Right cardiac atrium (tissue), 5 donors: ENCODE measurements at places on chromosomes 12 and 14. TPM values are rescaled to one million over a fixed set of nuclear protein-coding genes. Genes with fewer than 3 reads are reported as not detected.

DNA sequence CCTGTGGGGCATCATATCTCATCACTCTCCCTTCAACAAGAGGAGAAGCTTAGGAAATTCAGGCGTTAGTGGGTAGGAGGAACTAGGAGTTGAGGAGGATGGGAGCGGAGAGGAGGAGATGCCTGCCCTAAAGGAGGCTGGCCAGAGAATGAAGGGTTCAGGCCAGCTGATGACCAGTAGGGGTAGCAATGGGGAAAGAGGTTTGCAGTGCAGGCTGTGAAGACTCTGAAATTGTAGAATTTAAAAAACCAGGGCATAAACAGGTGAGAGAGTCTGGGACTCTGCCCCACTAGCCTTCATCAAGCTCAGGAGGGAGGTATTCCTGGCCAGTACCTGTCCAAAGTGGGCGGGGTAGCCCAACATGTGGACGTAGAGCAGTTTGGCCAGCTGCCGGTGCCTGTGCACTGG, 809 bp downstream of the AP1G2 start:
- no peak for DNase-seq

DNA sequence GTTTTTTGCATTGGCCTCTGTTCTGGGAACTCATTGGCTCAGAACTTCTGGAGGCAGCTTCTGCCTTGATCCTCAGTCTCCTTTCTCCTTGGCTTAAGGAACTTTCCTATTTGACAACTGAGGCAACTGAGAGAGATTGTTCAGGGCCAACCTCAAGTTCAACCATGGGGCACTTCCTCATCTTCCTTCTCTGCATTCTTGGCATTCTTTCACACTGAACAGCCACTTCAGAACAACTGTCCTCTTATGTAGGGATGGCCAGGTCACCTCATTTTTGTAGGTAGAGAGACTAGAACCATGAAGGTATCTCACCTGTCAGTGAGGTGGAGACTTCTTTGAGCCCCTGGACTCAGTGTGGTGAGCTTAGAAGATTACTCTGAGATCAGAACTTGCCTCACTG, 63.0 kb upstream of the NRXN3 start:
- no peak for DNase-seq

GRCh38 chr12:68975811-68976210, 42.8 kb upstream of the CPM start:
- DNase-seq, result no peak

DNA sequence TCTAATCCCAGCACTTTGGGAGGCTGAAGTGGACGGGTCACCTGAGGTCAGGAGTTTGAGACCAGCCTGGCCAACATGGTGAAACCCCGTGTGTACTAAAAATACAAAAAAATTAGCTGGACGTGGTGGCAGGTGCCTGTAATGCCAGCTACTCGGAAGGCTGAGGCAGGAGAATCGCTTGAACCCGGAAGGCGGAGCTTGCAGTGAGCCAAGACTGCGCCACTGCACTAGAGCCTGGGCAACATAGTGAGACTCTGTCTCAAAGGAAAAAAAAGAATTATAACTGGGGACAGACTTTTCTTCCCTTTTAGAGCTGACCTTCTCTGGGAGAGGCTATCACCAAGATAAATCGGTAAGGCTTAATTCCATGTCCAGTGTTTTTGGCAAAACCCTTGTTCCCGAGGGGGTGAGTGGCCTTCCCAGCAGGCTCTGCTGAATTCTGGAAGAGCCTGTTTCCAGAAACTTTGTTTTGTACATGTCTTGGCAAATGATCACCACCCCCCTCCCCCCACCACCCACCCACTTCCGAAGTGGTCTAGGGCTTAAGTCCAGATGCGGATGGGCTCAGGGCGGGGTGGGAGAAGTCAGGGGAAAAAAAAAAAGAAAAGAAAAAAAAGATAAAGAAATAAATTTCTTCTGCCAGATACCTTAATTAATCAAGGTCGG, 32.3 kb upstream of the DEGS2 start:
- DNase-seq, result no peak

DNA sequence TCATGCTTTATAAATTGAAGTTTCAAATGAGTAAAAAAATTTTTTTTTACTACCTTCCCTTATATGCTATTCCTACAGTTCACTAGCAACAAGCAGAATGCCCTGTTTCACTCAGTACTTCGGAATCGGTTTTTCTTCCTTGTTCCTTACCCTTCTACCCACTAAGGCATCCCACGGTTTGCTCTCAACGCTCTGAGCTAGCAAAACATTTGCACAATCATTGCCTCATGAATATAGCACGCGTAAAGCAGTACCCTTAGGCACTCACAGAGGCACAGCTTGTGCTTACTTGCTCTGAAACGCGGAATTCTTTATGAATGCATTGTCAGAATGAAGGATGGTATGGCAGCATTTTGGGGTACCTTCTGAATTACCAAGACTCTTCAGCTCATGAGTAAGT, 45.0 kb downstream of the PPP1R13B start:
- DNase-seq, result no peak

DNA sequence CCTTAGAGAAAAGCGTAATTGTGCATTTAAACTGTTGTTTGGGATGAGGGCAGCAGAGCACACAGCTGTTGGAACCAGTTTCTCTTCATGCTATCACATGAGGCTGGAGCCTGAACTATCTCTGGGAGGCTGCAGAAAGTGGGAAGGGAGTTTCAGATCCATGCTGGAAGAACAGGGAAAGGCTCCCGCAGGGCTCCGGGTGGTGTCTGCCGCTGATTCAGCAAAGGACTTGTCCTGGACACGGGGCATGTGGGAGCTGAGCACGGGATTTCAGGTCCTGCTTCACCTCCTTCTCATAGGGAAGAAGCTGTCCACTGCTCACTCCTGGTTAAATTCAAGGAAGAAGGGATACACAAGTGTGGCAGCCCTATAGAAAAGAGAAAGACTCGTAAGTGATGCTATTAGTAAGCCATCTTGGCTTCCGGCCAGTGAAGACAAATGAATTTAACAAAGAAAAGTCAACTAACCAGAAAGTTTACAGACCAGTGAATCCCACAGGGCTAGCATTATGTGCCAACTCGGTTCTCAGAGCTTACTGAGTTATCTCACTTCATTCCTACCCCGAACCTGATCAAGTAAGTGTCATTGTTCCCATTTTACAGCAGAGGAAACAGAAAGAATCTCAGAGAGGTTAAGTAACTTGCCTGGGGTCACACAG, 6.7 kb upstream of the FZD10 start:
- no peak for DNase-seq

DNA sequence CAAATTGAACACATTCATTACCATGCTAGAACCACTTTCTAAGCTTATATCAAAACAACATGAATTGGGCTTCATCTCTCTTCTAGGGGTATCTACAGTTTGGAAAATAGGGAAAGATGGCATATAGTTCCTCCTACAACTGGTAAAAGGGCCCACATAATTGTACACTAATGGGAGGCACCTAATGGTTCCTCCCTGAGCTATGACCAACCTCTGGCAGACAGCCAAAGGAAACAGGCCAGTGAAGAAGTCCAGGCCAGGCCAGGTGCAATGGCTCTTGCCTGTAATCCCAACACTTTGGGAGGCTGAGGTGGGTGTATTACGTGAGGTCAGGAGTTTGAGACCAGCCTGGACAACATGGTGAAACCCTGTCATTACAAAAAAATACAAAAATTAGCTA, 23.2 kb upstream of the APOF start:
- no peak for DNase-seq

DNA sequence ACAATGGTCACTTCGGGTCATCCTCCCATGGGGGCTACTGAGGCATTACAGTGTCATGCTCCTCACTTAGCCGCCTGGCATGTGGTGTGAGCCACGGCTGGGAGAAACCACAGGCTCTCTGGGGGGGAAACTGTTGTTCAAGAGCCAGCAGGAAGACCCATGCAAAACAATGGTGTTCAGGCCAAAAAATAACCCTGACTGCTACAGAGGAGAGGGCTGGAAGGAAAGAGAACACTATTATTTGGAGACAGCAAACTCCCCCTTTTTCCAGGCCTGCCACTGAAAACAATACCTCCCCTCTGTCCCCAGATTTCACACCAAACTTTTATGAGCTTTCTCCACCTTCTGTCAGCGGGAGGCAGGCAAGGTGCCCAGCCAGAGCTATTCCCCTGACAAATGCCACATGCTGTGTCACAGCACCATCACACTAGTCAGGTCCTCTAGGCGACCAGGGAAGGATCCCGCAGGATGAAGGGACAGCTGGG, 83.7 kb downstream of the CHGA start:
- DNase-seq, result peak; percentile 41

GRCh38 chr12:54526812-54527630, 22.4 kb upstream of the PDE1B start:
- DNase-seq, result no peak

DNA sequence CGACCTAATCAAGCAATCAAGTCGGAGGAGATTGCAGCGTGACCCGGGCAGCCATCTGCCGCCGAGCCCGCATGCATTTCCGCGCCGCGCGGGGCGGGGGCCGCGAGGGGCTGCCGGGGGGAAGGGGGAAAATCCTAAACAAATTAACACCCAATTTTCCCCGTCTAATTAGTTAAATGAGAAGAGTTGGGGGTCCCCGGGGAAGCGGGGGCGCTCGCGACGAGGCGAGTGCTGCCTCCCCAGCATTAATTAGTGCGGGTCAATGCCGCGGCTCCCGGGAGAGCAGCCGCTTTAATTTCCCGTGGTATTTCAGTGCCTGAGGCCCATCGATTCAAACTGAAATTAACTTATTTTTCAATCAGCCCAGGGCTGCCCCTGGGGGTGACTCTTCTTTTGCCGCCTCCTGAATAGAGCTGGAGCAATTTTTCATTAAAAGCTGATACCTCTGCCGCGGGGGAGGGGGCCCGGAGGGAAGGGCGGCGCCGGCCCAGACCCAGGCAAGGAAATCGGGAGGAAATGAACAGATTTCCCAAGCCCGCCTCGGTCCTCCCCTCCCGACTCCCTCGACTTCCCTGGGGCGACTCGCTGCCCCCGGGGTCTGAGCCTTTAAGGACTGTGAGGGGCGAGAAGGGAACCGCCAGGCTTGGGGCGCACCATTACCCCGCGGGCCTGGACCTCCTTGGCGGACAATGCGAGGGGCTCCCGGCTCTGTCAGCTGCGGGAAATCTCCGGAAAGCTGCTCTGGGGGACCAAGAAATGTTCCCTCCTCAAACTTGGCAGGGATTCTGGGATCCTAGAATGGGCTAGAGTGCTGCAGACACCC, 18.9 kb downstream of the VSX2 start:
- DNase-seq, result no peak

- DNase-seq, result no peak
These were observed 247.6 kb downstream of the IPO8 start for GRCh38 chr12:30448038-30448437.

DNA sequence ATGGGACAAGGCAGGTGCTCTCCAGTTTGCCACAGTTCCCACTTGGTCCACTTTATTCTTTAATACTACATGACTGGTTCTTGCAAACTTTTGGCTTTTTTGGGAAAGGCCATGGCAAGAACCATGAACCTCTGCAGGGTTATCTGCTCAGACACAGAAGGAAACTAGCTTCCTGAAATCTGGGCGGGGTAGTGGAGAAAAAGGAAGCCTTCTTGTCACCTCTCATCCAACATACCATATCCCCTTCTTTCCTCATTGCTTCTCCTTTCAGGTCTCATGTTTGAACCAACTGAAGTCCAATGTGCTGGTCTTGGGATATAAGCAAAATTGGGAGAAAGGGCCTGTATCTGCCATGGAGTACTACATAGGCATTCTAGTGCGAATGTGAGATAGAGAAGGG, 5.5 kb upstream of the KLHL33 start:
- DNase-seq, result no peak

The KRT75 gene
- not detected for total RNA-seq

The PTPRB gene
- 40.0 TPM for total RNA-seq

The LUM gene
- total RNA-seq, result 261 TPM

The KLRD1 gene
- total RNA-seq, result 1.8 TPM

The TAS2R50 gene
- total RNA-seq, result 1.1 TPM
